ENCODE measurements at places on chromosomes 13 and 19.

GRCh38 chr13:113273321-113273720 lies 23.7 kb upstream of the LAMP1 start:
- no peak for DNase-seq

- no peak for DNase-seq
These were observed 18.5 kb upstream of the ZNF331 start for GRCh38 chr19:53519446-53519845.

GRCh38 chr13:106550570-106551135 lies 15.2 kb upstream of the EFNB2 start:
- no peak for DNase-seq

GRCh38 chr19:1285737-1286360 lies at the start of gene EFNA2:
Gene EFNA2 (plus strand): TSS chr19:1285873. CDS start chr19:1286169, 296 bp downstream.
- DNase-seq = no peak

DNA sequence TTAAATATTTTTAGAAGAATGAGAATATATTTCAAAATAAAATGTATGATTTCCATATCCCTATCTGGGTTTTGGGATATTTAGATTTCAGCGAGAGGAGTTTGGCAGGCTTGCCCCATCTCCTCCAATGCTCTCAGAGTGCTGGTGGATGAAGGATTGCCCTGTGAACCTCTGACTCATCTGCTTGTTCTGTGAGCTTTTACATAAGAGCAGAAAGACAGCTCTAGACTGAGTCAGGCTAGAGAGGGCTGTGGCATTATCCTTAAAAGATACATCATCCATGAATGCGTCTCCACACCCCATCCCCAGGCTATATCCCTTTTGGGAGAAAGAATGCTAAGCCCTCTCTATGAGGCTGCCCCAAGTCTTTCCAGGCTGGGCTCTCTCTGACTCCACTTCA lies 190.6 kb downstream of the TUBA3C start:
- no peak for DNase-seq

GRCh38 chr13:59356607-59357006 lies 807.1 kb downstream of the DIAPH3 start:
- no peak for DNase-seq

DNA sequence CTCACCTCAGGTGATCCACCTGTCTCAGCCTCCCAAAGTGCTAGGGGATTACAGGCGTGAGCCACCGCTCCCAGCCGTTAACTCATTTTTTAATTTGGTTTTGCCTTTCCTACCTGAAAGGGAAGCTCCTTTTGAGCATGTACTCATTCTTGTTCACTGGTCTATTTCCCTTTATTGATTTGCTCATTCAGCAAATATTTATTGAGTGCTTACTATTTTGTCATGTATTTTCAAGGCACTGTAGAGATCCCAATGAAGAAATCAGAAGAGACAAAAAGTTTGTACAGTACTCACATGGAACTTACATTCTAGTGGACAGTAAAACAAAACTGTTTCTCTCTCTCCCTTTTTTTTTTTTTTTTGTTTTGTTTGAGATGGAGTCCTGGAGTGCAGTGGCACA lies 13.8 kb downstream of the SPACA6 start:
- no peak for DNase-seq

GRCh38 chr19:41705393-41706174 lies 2.8 kb upstream of the CEACAM5 start:
- DNase-seq = no peak

- DNase-seq = no peak
These were observed 126.9 kb downstream of the SIPA1L3 start for GRCh38 chr19:38033658-38034491.

DNA sequence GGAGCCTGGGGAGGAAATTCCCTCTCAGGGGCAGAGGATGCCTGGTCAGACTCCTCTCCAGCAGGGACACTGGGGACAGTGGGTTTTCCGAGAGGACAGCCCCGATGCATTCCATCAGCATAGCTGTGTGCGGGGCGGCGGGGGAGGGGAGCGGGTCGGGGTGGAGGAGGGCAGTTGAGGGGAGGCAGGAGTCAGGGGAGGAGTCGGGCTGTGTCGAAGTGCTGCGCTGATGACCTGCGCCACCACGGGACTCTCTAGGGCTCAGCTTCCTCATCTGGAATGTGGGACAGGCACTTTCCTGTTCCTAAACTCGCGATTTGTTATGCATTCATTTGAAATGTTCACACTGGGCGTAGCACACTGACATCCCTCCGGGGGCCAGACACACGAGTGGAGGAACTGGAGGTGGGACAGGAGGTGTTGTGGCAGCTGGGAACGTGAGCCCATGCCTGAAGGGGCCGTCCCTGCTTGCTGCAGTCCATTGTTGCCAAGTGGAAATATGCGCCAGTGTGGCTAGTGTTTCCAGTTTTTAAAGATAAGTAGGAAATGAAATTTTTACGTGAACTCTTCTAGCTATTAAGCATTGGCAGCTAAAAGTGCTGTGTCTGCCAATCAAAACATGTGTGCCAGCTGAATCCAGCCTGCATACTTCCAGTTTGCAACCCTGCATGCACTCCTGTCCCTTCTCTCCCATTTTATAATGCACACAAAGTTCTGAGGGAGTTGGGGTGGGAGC lies 43.3 kb downstream of the FLT1 start:
- no peak for DNase-seq

DNA sequence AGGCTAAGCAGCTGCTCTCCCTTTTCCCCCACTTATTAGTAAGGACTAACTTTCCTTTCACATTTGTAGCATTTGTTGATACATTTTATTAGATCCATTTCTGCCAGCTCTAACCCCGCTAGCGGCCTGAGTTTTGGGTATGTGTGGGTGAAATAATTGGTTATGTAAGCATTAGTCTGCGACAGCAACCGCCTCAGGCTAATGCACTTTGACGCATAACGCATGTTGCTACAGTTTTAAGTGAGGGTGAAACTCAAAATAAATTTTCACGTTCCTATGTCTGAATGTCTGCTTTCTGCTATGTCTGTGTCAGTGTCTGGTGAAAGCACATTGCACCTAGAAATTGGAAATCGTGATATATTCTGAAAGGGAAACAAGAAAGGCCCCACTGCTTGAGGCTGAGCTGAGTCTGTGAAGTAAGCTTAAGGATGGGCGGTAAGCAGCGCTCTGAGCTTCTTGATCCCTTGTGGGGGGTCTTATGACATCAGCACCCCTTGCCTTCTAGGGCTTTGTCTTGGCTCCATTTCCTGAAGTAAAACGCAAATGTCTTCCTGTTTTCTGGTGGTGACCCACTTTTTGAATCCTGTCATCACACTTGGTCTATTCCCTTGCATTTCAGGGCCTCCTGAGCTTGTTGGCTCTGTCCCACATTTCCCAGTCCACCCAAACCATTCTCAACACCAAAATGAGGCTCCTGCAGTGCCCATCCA lies 648.3 kb upstream of the ARGLU1 start:
- no peak for DNase-seq

DNA sequence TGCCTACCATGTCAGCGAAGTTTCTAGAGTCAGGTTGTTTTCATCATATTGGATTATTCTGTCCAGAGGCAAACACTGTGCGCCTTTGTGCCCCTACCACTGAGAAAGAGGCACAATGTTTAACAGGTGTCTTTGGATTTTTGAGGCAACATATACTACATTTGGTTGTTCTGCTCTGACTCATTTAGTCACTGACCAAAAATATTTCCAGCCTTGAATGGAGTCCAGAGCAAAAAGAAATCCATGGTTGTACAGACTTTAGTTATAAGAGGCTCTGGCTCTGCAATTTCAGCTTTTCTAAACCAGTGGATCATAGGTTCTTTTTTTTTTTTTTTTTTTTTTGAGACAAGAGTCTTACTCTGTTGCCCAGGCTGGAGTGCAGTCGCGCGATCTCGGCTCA lies 35.7 kb downstream of the LACC1 start:
- no peak for DNase-seq

DNA sequence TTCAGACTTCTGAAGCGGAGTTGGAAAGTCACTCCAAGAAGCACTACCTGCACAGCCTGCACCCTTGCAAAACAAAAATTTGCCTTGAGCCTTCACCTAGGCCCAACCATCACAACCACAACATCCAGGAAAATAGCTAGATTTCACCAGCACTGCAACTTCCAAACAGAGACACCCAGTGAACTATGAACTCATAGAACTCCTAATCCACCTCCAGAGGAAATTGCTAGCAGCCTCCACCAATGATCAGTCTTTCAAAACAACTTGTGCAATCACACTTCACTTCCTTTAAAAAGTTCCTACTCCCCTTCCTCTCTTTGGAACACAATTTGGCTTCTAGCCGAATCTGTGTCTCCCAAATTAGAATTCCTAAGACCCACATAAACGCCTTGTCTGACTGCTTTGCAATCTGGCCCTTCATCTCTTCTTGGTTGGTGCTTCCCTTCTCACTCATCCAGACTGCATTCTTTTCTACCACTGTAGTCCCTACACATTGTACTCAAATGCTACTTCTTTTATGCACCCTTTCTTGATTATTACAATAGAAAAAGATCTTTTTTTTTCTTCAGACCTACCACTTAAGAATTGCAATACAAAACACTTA lies 489.2 kb upstream of the ARGLU1 start:
- DNase-seq = no peak

DNA sequence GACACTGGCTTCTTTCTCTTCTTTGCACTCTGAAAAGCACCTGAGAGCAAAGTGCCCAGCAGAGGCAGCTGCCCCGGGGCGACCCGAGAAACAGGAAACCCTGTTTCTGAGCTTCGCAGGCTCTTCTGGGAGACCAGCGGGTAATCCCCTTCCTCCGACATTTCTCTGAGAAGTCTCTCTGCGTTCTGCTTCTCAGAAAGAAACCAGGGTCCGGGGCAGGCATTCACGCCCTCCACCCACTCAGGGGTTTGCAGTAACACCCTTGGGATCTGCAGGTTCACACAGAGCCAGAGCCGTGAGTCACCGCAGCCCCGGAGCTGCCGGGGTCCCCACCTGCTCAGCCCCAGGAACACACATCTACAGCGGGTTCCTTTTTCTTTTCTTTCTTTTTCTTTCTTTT lies 86.0 kb downstream of the GADD45B start:
- DNase-seq = no peak

DNA sequence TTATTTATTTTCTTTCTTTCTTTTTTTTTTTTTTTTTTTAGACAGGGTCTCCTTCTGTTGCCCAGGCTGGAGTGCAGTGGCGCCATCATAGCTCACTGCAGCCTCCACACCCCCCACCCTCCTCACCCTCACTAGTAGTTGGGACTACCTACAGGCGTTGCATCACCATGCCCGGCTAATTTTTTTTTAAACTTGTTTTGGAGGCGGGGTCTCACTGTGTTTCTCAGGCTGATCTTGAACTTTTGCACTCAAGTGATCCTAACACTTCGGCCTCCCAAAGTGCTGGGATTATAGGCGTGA lies 33.6 kb downstream of the GJA3 start:
- no peak for DNase-seq

- no peak for DNase-seq
These were observed 2.7 kb downstream of the LILRB5 start for GRCh38 chr19:54254195-54254906.

GRCh38 chr13:113653264-113654174 lies 4.5 kb downstream of the ATP4B start:
- no peak for DNase-seq

- no peak for DNase-seq
These were observed 16.9 kb upstream of the AP1M2 start for GRCh38 chr19:10603873-10604459.
